ENCODE measurements at places on chromosomes 13 and 19. TPM values are rescaled to one million over a fixed set of nuclear protein-coding genes. Genes with fewer than 3 reads are reported as not detected.

DNA sequence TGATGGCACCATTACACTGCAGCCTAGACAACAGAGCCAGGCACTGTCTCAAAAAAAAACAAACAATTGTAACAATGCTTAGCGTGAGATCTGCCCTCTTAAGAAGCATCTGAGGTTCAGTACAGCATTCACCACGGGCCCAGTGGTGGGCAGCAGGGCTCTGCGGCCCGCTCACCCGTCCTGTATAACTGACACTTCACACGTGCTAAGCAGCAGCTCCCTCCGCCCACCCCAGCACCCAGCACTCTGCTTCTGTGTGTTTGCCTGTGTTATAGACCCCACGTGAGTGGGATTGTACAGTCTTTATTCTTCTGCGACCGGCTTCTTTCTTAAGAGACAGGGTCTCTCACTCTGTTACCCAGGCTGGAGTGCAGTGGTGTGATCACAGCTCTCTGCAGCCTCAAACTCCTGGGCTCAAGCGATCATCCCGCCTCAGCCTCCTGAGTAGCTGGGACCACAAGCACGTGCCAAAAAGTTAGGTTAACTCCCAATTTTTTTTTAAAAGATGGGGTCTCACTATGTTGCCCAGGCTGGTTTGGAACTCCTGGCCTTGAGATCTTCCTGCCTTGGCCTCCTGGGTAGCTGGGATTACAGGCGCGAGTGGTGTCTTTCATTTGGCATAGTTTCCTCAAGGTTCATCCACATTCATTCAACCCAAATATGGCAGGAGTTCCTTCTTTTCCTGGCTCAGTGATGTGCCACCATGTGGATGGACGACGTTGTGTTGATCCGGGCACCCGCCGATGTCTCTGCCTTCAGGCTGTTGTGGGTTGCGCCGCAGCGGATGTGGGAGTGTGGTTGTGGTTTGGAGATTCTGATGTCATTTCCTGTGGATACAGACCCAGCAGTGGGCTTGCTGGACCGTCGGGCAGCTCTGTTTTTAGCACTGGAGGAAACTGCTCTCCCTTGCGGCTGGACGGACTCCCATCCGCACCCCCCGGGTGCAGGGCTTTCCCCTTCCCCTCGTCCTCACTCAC is 170.0 kb downstream of the KDM4B start:
- peaks cover 94% of the 10 kb centered on the region for H3K36me3 ChIP-seq
- H3K27ac ChIP-seq = no peak overlapping the region
- H3K4me1 ChIP-seq = no peaks in the 10 kb centered on the region
- no peaks in the 10 kb centered on the region for H3K27me3 ChIP-seq
- no peak overlapping the region for H3K4me3 ChIP-seq

DNA sequence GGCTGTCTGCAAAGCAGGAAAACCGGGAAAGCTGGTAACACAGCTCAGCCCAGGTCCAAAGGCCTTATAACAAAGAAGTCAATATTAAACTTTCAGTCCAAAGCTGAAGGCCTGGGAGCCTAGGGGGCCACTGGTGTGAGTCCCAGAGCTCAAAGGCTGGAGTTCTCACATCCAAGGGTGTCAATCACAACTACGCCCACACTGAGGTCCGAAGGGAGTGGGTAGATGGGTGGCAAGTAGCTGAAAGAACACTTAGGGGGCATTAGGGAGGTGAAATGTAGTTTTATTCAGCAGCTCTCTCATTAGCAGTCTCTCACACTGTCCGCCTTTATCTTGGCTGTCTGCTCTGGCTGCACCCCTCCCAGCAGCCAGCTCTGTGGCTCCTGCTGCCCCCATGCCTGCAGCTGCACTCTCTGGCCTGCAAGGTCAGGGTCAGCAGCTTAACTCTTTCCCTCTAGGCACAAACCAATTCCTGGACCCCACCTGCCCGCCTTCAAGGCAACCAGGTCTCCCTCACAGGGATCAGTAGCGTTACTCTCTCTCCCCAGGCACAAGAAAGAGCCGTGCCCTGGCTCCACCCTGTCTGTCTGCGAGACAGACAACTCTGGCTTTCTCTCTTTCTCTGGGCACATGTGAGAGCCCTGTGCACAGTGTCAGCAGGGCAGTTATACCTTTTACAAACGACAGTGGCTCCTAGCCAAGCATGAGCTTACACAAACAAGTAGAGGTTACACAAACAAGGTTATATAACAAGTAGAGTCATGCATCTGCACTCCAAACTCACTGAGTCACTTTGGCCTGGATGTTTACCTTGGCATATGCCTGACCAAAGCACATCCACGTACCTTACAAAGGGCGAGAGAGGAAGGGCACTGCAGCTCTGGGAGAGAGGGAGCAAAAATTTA is 249.4 kb upstream of the PCDH20 start:
- no peaks in the 10 kb centered on the region for H3K4me1 ChIP-seq
- H3K27me3 ChIP-seq = no peaks in the 10 kb centered on the region
- no peak overlapping the region for H3K4me3 ChIP-seq

DNA sequence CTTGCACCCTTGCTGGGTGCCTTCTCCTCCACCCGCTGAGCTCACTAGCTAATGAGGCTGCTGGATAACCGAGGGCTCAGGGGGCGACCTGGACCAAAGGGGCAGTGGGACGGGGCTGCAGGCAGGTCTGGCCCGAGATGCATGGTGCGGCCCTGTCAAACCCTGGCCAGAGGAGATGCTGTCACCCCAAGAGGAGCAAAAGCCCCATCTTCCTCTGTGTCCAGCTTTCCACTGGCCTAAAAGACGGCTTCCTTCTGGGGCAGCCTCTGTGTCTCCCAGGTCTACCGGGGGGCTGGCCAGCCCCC is 261.8 kb downstream of the TBC1D4 start:
- peaks cover 6% of the 10 kb centered on the region for H3K4me1 ChIP-seq
- no peak overlapping the region for H3K27ac ChIP-seq
- no peaks in the 10 kb centered on the region for H3K36me3 ChIP-seq
- H3K4me3 ChIP-seq = no peak overlapping the region
- no peak for DNase-seq

Gene ATP1A3
- 0.97 TPM for total RNA-seq

DNA sequence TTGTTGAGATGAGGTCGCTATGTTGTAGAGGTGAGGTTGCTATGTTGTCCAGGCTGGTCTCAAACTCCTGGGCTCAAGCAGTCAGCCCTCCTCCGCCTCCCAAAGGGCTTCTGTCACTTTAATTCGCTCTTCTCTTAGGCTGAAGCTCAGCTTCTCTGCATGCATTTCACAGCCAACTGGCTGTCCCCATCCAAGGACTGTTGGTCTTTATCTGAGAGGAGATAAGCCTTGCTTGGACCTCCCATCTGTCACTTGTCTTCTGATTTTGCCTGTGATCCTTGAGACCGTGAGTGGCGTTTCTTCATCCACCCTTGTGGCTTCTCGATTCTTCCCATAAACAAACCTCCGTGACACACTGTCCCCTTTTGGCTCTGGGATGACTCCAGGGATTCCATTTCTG is 24.4 kb downstream of the CERS1 start:
- no peak overlapping the region for H3K4me3 ChIP-seq
- peaks cover 8% of the 10 kb centered on the region for H3K27me3 ChIP-seq
- no peak overlapping the region for H3K27ac ChIP-seq
- H3K4me1 ChIP-seq = peaks cover 11% of the 10 kb centered on the region
- H3K36me3 ChIP-seq = peaks cover 20% of the 10 kb centered on the region
- no peak for DNase-seq

DNA sequence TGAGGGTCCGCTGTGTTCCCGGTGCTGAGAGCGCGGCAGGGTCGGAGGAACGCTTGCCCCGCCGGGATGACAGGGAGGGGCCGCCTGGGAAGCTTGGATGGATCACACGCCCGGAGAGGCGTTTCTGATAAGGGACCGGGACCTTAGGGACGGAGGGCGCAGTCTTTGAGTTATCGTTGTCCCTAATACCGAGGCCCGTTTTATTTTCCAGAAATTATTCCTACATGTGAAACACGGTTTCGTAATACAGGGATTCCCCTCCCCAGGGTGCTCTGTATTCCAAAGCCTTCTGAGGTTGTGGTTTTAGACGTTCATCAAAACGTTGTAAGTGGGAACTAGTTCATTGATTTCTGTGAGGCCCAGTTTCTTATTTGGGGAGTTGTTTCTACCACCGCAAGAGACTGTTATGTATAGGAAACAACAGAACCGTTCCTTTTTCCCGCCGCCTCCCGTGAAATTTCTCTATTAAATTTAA is 752 bp downstream of the PDCD5 start:
- peaks cover 39% of the 10 kb centered on the region for H3K36me3 ChIP-seq
- no peaks in the 10 kb centered on the region for H3K27me3 ChIP-seq
- H3K27ac ChIP-seq = peak overlapping the region; percentile 89
- peak overlapping the region; percentile 89 for H3K4me3 ChIP-seq

Gene STK11
- total RNA-seq = 50.5 TPM

Gene ZNF560
- 0.83 TPM for total RNA-seq

GRCh38 chr13:28429685-28430290 is 65.1 kb downstream of the FLT1 start:
- peaks cover 4% of the 10 kb centered on the region for H3K4me1 ChIP-seq
- DNase-seq = no peak
- H3K27me3 ChIP-seq = no peaks in the 10 kb centered on the region

DNA sequence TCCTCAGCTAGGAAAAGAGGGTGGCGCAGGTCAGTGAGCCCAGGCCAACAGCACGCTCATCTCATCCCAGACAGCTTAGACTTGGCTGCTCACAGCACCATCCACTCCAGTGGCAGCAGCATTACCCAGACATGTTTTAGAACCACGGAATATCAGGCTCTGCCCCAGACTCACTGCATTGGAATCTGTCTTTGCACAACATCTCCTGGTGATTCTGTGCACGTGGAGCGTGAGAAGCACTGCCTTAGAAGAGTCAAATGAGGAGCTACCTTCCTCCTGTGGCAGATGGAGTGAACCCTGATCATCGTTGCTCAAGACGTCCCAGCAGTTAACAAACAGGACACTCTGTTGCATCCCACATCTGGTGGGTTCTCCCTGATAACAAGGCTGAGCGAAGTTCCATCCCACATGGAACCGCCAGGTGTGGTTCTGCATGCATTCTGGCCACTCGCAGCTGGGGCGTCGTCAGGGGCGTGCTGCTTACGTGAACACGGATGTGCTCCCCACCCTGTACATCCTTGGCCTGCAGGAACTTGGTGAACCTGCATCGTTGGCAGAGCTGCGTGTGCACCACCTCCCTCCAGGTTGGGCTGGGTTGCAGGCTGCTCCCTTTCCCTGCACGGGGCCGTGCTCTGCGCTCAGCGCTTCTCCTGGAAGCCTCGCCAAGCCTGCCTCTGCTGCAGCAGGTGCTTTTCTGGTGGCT is 25.2 kb upstream of the ATP11A start:
- DNase-seq = peak; percentile 36
- H3K27ac ChIP-seq = no peak overlapping the region
- H3K36me3 ChIP-seq = no peaks in the 10 kb centered on the region
- H3K27me3 ChIP-seq = no peaks in the 10 kb centered on the region

DNA sequence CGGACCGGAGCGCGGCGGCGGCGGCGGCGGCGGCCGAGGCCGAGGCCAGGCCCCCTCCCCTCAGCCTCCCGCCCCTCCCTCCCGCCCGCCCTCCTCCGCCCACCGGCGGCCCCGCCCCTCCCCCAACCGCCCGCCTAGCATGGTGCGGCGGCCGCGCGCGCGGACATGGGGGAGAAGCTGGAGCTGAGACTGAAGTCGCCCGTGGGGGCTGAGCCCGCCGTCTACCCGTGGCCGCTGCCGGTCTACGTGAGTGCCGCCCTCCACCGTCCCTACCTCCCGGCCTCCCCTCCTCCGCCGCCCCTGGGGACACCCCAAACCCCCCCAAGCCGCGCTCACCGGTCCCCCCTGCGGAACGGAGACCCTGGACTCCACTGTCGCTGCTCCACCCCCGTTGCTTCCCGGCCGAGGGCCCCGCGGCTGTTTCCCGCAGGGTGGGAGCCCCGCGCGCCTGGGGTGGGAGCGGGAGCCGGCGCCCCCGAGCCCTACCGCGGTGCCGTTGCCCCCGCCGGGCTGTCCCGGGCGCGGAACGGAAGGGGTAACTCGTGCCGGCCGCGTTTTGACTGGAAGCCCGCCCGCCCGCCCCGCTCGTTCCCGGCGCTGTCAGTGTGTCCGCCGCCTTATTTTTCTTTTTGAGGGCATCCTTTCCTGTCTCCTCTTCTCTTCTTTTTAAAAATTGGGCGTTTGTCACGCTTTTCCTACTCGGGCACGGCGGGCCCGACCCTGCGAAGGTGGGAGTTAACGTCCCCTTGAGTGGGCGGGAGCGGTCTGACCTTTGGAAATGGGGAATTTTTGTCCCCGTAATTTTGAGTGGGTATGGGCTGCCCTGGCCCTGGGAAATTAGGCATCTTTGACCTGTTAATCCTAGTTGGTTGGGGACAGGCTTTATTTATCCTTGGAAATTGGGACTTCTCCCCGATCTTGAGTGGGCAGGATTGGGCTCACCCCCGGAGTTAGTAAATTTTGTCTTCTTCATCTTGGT is 576 bp downstream of the DOT1L start:
- H3K27ac ChIP-seq = peak overlapping the region; percentile 86
- peaks cover 57% of the 10 kb centered on the region for H3K4me1 ChIP-seq
- H3K36me3 ChIP-seq = no peaks in the 10 kb centered on the region
- H3K4me3 ChIP-seq = peak overlapping the region; percentile 93

Gene MYH14
- 113 TPM for total RNA-seq

GRCh38 chr13:94031609-94032008 is 447.9 kb downstream of the DCT start:
- H3K36me3 ChIP-seq = no peaks in the 10 kb centered on the region
- no peak overlapping the region for H3K4me3 ChIP-seq
- no peak overlapping the region for H3K27ac ChIP-seq

DNA sequence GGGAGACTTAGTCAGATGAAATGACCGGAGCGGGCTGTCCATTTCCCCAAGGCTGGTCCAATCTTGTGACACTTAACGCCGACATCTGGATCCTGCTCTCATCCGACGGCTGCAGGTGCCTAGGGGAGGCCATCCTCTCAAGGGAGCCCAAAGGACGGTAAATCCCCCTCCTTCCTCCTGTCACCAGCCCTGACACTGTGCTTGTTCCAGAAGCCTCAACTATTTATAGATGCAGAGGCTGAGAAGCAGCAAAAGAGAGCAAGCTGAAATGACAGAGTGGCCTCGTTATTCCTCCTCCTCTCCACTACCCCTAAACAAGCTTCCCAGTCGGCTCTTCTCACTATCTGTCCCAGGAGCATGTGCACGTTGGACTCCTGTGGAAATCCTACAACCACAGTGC is 533.7 kb downstream of the LIG4 start:
- H3K27ac ChIP-seq = no peak overlapping the region
- no peaks in the 10 kb centered on the region for H3K4me1 ChIP-seq
- H3K4me3 ChIP-seq = no peak overlapping the region
- H3K27me3 ChIP-seq = no peaks in the 10 kb centered on the region
- no peaks in the 10 kb centered on the region for H3K36me3 ChIP-seq
- no peak for DNase-seq

Gene SUGT1
- 42.3 TPM for total RNA-seq

- no peak for DNase-seq
- peaks cover 9% of the 10 kb centered on the region for H3K4me1 ChIP-seq
- no peak overlapping the region for H3K27ac ChIP-seq
- H3K27me3 ChIP-seq = no peaks in the 10 kb centered on the region
- H3K4me3 ChIP-seq = no peak overlapping the region
Observed at GRCh38 chr19:36049080-36049698, 4.9 kb downstream of the THAP8 start.

- H3K4me1 ChIP-seq = no peaks in the 10 kb centered on the region
- H3K27me3 ChIP-seq = no peaks in the 10 kb centered on the region
- no peak overlapping the region for H3K27ac ChIP-seq
- DNase-seq = no peak
Observed at GRCh38 chr19:16207490-16208025, 9.8 kb downstream of the AP1M1 start.

Measured in lower lobe of right lung (tissue), 2 donors.